ENCODE measurements at places on chromosomes 12 and 14.

DNA sequence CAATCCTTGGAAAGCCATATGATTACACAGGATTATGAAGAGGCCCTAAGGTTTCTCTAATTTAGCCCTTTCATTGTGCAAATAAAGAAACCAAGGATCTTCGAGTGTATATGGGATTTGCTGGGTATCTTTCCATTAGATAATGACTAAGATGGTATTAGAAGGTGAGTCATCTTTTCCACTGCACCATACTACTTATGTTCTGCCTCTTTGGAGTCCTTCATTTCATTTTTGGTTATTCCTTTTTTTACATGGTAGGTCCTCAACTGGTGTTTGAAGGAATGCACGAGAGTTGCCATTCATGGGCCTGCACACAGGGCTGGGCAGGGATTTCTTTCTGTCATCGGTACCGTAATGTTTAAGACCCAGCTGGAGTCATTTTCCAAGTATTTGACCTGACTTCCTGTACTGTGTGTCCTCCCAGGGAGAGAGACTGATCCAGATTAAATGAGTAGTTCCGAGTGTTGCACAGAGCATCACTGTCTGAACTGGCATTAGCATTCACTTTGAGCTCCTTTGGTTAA lies 85.7 kb downstream of the BORCS5 start:
- DNase-seq, result no peak

DNA sequence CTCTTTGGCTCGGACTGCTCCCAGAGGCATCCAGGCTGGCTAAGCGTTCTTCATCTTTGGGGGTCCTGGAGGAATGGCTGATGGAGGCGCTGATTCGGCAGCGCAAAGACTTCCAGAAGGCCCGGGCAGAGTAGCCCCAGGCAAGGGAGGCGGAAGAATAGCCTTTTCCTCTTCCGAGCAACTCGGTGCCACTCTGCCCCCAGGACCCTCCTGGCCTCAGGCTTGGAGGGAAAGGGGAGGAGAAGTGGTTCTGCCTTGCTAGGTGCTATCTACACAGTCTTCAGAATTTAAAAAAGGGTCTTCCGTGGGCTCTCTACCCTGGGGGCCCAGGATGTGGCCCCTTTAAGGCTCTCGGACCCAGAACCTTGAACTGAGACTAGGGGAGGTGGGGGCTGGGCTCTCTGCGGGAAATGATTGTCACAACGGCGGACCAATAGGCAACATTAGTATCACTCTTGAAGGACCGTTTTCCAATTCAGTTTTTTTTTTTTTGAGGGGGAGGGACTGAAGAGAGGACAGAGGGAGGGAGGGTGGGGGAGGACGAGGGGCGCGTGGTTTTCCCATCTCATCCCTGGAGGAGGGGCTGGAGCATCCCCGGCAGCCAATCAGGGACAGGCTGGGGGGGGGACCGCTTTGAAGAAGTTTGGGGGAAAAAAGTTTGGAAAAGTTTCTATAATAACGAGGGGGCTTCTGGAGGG lies at the start of gene NFATC4:
Gene NFATC4 (plus strand): TSS at position 671 of the 698 bp plus-strand sequence. CDS start 157 bp downstream, outside the sequence.
- DNase-seq, result peak; percentile 38

DNA sequence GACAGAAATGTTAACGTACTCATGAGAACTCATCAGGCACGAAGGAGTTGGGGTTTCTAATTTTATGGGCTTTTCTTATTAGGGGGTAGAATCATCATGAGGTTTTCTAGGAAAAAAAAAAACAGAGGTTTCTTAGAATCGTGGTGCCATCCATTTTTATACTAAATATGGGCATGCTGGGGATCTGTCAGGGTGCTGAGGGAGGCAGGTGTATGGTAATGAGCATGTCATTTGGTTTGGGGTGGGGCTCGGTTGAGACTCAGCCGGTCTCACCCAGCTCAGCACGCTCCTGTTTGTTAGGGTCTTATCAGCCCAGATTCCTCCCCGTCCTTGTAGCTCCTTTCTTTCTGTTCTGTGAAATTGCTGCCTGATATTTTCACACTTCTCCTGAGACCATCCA lies 98.2 kb downstream of the DICER1 start:
- no peak for DNase-seq

DNA sequence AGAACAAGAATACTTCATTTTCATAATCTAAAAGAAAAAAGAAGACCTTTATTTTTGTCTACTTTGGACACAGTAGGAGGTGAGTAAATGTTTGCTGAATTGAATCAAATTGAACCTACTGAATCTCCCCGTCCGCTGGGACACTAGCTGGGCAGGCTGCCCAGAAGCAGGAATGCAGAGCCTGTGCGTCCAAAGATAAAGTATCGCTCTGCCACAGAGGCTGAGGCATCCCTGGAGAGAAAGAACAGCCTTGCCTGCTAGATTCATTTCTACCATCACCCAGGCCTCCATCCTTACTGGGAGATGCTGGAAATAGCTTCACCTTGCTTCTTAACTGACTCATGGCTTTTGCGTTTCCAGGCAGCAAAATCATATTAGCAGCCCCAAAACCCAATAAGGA lies 64.1 kb upstream of the TSPAN11 start:
- no peak for DNase-seq

- peak; percentile 19 for DNase-seq
These were observed at the start of gene SOCS2 for GRCh38 chr12:93571925-93572711. Gene SOCS2, plus strand, starts transcription at chr12:93572675. Its CDS starts 223 bp downstream, at chr12:93572898.

DNA sequence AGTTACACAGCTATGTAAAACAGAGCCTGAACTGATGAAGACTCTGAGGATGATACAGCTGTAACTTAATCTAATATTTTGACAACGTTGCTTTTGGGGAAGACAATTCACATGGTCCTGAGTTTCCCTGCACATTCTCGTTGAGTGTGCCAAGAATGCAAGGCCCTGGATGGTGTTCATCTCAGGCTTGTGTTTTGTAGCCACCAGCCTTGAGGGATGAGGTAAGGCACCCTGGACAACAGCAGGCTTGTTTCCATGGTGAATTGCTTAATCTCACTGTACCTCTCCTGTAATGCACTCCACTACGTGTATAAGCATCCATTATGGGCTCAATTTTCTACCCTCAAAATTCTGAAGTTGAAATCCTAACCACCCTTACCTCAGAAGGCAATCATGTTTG lies 2.1 kb downstream of the CATSPERB start:
- no peak for DNase-seq

DNA sequence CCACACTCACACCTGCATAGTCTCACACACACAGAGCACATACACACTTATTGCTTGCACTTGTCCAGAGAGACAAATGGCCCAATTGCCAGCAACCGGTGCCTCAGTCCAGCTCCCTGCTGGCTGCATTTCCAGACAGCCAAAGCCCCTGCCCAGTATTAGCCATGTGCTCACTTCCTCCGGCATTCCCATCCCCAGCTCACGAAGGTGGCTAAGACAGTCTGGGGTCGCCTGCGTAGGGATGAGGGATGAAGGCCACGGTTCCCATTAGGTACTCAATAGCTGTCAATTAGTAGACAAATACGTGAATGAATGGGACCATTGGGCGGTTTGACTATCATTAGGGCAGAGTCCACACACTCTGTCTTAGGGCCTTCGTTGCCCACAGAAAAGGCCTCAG lies 146.8 kb upstream of the EGLN3 start:
- no peak for DNase-seq

GRCh38 chr14:59117754-59118528 lies 70.5 kb upstream of the DAAM1 start:
- DNase-seq, result no peak

DNA sequence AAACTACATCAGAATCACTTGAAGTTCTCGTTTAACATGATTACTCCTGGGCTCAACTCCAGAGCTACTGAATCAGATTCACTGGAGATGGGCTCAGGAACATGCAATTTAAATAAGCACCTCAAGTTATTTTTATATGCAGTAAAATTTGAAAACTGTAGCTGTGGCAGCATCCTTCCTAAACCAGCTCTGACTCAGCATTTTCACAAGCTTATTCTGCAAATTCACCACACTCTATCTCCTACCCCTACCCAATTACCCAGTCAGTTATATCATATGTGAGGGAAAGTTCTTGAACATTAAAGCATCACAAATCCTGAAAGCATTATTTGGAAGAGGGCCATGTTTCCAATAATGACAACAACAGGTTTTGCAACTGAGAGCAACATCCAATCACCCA lies 24.2 kb upstream of the LRRC9 start:
- no peak for DNase-seq

DNA sequence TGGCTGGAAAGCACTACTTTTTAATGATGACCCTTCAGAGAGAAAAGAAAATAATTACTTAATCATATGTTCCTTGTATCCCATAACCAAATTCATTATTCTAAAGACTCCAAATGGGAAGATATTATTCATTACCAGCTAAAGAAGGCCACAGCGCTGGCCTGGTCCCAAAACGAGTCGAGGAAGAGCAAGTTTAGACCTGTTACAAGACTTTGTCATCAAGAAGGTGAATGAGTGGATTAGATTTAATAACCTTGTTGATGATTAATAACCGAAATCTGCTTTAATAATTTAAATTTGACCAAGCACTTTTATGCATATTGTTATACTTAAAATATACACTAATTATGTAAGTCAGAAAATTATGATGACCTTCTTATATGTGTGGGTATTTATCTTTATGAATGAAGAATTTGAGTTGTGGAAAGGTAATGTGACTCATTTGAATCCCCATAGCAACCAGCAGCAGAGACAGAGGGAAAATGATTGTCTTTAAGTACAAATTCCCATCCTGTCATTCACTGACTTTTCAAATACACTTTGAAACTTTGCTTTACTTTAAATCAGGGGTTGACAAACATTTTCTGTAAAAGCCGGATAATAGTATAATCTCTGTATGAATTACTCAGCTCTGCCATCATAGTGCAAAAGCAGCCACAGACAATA lies 200.3 kb upstream of the NPAS3 start:
- DNase-seq, result no peak

DNA sequence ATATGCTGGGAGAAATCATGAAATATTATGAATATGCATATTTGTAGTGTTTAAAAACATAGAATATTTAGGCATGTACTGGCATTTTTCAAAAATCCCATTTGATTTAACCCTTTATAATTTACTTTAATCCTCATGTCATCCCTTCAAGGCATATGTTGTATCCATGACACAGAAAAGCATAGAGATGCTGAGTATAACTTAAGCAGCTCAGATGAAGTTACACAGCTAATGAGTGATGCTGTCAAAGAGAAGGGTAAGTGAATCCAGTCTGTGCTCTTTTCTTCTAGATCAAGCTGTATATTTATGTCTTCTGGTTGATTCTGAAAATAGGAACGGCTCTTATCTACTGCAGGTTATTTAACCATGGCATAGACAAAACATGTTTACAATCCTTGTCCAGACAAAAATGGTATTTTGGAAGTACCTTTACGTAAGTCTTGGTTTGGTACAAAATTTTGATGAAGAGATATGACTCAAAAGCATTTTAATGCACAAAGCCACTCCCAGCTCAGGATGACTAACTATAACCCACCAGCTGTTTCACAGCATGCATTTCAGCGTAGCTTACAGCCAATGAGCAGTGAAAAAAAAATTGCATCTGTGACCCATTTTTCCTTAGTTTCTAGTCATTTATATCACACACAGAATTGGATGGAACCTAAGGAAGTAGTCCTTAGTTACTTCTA lies 201.7 kb downstream of the STXBP6 start:
- no peak for DNase-seq

DNA sequence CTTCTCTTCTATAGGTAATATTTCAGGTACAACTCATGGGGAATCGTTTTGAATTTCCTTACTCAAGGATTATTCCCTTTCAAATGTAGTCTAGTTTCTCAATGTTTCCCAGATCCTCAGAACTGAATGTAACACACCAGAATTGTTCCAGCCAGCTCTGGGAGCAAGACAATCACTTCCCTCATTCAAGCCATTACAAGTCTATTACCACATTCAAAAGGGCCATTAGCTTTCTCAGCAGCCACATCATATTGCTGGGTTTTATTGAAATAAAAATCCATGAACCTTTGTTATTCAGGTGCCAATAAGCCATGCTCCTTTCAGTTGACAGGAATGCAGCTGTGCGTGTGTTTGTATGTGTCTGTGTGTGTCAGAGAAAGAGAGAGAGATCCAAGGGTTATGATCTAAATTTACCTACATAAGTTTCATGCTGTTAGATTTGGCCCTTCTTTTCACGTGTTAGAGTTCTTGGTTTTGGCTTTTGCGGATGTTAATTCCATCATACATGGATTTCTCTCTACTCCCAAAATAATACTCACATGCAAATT lies 357.7 kb downstream of the BCAT1 start:
- DNase-seq, result no peak

- DNase-seq, result no peak
These were observed 166.0 kb downstream of the KLHL28 start for GRCh38 chr14:44795725-44796124.

- DNase-seq, result no peak
These were observed 16.7 kb upstream of the TMEM106C start for GRCh38 chr12:47946413-47947323.

GRCh38 chr14:93343266-93343665 lies 3.7 kb upstream of the COX8C start:
- no peak for DNase-seq

DNA sequence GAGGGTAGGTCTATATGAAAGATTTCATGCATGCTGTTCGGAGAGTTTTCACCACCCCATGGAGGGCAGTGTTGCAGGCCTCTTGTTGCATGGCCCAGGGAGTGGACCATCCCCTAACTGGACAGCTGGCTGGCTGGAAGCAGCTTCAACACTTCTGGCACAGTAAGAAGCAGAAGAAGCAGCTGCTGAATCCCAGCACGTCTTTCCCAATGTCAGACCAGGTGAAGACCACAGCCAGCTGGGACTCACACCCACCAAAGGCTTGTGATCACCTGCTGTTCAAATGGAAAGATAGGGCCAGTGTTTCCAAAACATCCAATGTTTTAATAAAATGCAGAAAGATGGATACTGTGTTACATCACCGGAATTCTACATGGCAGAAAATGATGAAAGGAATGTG lies 1423.6 kb downstream of the AACS start:
- no peak for DNase-seq

DNA sequence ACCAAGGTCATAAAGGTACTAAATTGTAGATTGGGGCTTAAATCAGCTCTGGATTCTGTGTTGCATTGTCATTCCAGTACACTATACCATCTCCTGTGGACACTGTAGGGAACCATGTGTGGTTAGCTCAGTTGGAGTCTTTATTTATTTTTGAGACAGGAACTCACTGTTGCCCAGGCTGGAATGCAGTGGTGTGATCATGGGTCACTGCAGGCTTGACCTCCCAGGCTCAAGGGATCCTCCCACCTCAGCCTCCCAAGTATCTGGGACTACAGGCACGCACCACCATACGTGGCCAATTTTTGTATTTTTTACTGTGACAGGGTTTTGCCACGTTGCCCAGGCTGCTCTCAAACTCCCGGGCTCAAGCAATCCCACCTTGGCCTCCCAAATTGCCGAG lies 6.7 kb downstream of the PAPOLA start:
- no peak for DNase-seq

- no peak for DNase-seq
These were observed 18.4 kb downstream of the RACGAP1 start for GRCh38 chr12:50006754-50007442.

Data from activated CD4-positive, alpha-beta T cell treated with anti-CD3 and anti-CD28 coated beads for 48 hours (primary cell).